ENCODE measurements at places on chromosomes 6 and 20.

- no peak for DNase-seq
These were observed at the start of gene HLA-DMB for GRCh38 chr6:32940656-32941213. Gene HLA-DMB (minus strand): TSS chr6:32941028. CDS start chr6:32940807, 221 bp downstream.

- DNase-seq = no peak
These were observed 63.0 kb downstream of the SLC22A23 start for GRCh38 chr6:3393836-3394202.

GRCh38 chr6:169409742-169410312 is 156.2 kb upstream of the THBS2 start:
- DNase-seq = no peak

- DNase-seq = no peak
These were observed 8.4 kb downstream of the ADA start for GRCh38 chr20:44643154-44643519.

- no peak for DNase-seq
These were observed 10.6 kb downstream of the SIRPG start for GRCh38 chr20:1646975-1647431.

GRCh38 chr6:132491303-132491702 is 21.6 kb downstream of the STX7 start:
- no peak for DNase-seq

GRCh38 chr20:6863798-6864201 is 96.3 kb downstream of the BMP2 start:
- no peak for DNase-seq

DNA sequence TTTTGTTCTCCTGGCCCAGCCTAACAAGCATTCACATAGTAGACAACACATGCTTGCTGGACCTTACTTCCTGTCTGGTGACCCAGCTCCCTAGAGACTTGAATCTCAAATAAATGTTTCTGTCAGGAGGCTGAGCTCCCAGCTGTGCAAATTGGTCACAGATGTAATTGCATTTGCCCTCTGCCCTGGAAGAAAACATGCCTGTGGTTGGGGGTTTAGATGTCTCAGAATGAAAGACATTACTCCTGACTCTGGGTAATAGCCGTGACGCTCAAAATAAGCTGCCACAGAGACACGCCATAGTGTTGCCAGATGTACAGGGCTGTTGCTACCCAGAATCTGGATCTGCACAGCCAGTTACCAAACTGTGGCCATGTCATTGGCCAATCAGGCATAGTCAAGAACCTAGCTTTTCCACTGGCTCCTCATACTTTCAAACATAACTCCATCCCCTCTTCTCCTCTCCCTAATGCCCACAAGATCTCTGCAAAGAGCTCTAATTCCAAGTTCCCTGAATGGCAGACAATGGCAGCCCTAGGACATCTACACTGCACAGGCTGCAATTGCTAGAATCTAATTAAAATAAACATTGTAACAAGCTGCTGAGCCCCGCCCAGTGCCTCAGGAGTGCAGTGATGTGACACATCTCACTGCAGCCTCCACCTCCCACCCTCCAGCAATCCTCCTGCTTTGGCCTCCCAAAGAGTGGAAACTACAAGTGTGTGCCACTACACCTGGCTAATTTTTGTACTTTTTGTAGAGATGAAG is 32.8 kb upstream of the GMPR start:
- DNase-seq = no peak

DNA sequence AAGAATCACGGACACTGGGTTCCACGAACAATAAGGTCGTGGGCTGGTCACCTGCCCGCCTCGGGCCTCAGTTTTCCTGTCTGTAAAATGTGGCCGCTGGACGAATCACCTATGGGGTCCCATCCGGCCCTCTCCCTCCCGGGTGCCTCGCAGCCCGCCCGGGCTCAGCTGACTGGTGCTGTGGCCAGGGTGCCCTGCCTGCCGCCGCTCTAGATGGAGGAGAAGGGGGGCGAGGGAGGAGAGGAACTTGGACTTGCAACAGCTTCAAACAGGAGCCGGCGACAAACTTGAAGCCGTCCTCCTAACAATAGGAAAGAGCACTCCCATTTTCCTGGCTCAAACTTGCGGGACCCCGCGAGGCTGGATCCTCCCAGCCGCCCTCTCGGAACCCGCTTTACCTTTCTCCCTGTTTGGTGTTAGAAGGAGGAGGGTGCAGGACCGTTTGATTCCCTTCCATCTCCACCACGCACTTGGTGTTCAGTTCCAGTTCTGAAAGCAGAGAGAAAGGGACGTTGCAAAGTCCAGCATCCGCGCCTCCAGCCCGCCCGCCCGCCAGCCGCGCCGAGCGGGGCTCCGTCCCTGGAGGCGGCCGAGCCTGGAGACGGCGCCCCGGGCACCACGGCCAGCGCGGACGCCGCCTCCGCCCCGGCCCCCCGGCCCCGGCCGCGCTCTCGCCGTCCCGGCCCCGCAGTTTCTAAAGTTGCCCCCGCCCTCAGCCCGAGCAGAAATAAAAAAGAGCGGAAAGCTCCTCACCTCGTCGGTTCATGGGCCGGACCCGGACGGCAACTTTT is 584 bp downstream of the KIF13A start:
- no peak for DNase-seq

DNA sequence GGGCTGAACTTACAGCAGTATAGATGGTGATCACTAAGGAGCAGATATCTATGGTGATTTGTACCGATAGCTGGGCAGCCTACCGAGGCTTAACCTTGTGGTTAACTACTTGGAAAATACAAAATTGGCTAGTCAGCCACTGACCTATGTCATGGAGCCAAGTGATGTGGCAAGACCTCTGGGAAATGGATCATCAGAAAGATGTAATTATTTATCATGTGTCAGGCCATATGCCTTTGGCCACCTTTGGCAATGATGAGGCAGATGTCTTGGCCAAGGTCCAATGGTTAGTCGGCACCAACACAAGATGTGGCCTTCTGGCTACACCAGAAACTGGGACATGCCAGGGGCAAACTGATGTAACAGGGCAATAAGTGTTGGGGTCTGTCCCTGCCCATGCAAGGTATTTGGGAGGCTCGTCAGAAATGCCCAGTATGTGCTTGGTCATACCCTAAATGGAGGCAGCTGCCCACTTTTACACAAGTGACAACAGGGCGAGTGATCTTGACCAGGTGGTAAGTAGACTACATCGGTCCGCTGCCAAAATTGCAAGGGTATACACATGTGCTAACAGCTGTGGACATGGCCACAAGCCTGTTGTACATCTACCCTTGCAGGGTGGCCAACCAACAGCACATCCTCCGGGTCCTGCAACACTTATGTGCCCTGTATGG is 30.1 kb downstream of the HDDC2 start:
- DNase-seq = no peak

DNA sequence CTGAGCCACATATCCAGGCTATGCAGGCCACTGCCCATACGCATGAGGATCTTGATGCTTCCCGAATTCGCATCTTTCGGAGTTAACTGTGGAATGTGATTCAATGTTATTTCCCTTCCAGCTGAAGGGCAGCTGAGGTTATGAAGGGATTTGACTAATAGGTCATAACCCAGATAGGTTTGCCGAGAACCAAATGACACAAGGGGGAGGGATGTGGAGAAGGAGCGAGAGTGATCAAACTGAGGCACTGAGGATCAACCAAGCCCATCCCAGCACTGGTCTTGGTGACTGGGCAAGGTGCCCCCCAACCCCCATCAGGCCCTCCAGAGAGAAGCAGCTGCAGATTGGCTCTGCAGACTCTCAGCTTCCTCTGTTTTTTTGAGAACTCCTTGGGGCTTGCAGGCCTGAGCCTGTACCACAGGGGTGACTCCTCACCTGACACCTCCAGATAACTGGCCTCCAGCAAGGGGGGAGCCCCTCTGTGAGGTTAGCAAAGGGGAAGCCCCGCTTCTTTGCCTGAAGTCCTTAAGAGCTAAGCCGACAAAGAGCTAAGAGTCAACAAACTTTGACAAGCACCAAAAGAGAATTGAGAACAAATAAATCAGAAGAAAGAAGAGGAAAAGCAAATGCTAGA is 185.9 kb downstream of the PDE7B start:
- DNase-seq = no peak

GRCh38 chr6:113125626-113126025 is 731.5 kb upstream of the MARCKS start:
- no peak for DNase-seq

DNA sequence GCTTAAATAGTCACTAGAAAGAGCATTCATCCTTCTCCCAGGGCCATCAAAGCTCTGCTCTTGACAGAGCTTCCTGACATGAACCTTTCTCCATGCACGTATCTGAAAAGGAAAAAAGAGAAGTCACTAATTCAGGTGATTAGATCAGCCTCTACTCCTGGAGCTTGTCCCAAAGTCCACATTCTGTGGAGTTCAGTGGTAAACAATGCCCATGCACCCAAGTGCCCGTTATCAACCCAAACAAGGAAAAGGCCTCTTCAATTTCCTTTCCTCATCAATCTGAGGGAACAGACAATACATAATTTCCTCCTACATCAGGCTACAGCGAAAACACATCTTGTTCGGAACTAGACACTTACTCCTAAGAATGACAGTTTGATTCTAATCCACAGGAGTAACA is 129.2 kb upstream of the PCSK2 start:
- no peak for DNase-seq
